NCI-H1105 (cell line): ENCODE measurements at places on chromosomes 12 and 14.

DNA sequence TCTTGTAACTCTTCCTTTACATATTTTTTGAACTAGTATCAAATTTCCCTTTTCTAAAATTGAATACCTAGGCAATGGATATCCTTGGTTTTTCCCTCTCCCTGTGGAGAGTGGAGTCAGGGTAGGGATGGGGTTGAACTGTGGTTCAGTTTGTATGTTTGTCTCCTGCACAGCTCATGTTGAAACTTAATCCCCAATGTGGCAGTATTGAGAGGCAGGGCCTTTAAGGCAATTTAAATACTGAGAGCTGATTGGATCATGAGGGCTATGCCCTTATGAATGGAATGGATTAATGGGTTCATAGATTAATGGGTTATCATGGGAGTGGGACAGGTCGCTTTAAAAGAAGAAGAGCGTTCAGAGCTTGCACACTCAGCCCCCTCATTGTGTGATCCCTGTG, 127.2 kb upstream of the RGS6 start:
- DNase-seq: no peak

- DNase-seq: no peak
Observed at GRCh38 chr12:3004655-3005565, 45.7 kb downstream of the TEAD4 start.

GRCh38 chr12:69996722-69997121, 171.7 kb downstream of the MYRFL start:
- DNase-seq: no peak

- no peak for DNase-seq
Observed at GRCh38 chr12:34289431-34290380, 267.4 kb downstream of the ALG10 start.

GRCh38 chr12:70711831-70712230, 74.6 kb upstream of the PTPRB start:
- DNase-seq: no peak

GRCh38 chr12:85574291-85574690, 261.9 kb downstream of the RASSF9 start:
- no peak for DNase-seq

DNA sequence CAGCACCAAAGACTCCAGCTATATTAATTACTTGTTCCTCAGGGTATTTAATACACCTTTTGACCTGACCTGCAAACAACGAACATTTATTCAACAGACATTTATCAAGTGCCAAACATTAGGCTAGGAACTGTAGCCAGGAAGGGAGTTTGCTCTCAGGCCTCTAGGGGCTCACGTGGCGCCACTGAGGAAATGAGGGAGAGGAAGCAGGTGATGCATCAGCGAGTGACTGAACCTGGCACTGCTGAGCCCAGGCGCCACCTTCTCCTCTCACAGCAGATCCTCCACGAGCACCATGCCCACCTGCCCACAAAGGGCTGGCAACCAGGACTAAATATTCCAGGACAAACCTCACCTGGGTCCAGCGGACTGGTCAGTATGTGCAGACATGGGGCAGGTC, 50.2 kb downstream of the SETD3 start:
- no peak for DNase-seq

DNA sequence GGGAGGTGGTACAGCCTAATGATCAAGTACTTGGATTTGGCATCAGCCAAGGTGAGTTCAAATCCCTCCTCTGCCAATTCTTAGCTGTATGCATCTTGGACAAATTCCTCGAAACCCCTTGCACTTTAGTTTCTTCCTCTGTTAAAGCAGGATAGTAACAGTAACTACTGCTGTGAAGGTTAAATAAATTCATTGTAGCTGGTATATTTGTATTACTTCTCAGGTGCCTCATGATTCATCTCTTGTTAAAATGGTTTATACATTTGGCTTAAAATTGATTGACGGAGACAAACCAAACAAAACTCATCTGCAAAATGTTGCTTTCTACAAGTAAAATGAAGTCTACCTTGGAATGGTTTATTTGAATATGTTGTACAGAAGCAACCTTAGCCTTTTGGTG, 2.3 kb upstream of the PTPRB start:
- no peak for DNase-seq

GRCh38 chr12:103494734-103495468, 867 bp downstream of the C12orf42 start:
- no peak for DNase-seq

- no peak for DNase-seq
Observed at GRCh38 chr14:32189811-32190210, 12.0 kb upstream of the RNU6-7 start.

GRCh38 chr12:23433121-23433520, 516.3 kb downstream of the SOX5 start:
- DNase-seq: no peak

DNA sequence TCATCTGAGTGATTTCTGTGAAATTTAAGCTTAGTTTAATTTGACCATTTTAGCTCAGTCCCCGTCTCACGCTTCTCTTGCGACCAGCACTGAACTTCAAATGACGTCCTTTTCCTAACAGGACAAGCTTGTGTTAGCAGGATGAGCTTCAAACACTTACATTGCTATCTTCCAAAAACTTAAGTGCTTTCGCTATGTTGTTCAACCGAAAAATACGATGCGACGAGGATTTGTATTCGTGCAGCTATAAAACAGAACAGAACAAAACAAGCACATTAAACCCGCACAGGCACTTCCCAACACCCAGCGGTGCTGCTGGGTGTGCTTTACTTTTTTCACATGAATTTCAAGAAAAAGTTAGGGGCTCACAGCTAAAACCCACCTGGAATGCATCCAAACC, 64.2 kb upstream of the DICER1 start:
- DNase-seq: no peak

DNA sequence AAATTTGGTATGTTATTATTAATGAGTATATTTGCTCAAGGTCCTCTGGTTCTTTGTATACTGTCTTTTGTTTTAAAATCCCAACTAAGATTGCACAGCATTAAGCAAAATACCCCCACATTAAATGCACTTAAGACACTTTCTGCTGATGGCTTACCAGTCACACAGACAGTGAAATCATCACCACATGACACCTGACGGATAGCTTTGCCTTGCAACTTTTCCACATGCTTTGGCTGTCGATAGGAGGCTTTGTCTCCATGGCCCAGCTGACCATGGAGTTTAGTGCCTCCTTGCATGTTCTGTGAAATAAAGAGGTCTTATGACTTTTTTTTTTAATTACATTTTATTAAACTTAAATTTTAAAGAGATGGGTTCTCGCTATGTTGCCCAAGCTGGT, 19.7 kb downstream of the NEK9 start:
- no peak for DNase-seq

DNA sequence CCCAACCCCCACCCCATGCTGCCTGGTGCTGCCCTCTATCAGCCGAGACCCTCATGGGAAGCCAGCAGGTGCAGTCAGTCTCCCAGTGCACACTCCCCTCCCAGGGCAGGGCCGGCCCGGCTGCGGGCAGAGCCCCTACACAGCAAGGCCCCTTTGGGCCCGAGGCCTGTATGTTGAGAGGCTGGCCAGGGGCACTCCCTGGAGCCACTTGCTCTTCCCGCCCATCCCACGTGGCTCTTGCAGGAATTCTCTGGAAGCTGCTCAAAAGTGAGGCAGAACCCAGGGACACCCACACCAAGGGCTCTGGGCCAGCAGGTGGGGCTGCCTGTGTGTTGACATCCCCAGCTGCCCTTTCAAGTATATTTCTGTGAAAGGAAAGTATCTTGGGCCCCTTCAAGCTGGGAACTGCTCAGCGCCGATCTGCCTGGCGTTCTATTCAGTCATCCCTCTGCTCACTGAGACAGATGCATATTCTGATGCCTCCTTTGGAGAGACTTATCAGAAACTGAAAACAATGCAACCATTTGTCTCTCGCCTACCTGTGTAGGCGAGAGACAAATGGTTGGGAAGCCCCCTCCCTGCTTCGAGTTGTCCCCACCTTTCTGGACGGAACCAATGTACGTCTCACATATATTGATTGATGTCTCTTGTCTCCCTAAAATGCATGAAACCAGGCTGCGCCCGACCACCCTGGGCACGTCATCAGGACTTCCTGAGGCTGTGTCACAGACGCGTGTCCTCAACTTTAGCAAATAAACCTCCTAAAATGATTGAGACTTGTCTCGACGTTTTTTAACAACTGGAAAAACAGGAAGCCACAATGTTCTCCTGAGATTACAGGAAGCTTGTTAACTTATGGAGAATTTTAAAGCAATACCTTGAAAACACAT, 6.0 kb downstream of the GPR132 start:
- no peak for DNase-seq

DNA sequence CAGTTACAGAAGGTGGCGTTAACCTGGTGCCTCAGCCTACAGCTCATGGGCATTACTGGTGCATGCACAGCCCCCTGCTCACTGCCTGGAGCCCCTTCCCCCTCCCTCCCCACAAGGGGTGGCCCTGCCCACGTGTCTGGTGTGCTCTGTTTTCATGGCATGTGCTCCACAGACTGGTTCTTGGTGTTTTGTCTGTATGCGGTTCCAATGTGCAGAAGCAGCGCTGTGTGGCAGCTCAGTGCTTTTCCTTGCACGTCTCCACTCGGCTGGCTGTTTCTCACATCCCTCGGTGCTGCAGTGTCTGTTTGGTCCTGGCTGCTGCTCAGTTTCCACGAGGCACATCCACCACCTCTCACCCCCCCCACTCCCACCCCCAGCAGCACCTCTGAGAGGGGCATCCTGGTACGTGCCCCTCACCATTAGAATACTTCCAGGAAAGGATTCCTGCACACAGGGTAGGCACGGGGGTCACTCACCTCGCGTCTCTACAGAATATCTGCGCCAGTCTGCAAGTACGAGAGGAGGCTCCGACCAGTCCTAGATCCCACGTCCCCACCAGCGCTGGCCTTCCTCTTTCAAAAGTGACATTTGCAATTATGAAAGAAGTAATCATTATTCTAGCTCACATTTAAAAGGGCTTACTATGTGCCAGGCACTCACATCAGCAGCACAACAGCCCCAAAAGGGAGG, 27.1 kb downstream of the DIO3 start:
- DNase-seq: no peak

DNA sequence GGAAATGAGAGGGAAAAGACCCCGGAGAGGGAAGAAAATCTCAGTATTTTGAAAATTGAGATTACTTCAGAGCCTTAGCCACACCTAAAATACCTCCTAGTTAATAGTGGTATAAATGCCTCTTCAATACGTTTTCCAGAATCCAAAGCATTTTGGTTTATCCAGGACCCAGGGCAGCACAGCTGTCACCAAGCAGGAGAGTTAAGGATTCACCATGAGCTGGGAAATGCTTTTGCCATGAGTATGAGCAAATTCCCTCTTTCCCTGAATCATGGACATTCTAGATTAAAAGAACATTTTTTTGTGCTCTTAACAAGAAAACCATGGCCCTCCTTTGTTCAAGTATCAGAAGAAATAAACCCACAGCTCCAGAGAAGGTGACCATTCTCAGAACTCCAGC, 21.8 kb upstream of the RTRAF start:
- DNase-seq: no peak

DNA sequence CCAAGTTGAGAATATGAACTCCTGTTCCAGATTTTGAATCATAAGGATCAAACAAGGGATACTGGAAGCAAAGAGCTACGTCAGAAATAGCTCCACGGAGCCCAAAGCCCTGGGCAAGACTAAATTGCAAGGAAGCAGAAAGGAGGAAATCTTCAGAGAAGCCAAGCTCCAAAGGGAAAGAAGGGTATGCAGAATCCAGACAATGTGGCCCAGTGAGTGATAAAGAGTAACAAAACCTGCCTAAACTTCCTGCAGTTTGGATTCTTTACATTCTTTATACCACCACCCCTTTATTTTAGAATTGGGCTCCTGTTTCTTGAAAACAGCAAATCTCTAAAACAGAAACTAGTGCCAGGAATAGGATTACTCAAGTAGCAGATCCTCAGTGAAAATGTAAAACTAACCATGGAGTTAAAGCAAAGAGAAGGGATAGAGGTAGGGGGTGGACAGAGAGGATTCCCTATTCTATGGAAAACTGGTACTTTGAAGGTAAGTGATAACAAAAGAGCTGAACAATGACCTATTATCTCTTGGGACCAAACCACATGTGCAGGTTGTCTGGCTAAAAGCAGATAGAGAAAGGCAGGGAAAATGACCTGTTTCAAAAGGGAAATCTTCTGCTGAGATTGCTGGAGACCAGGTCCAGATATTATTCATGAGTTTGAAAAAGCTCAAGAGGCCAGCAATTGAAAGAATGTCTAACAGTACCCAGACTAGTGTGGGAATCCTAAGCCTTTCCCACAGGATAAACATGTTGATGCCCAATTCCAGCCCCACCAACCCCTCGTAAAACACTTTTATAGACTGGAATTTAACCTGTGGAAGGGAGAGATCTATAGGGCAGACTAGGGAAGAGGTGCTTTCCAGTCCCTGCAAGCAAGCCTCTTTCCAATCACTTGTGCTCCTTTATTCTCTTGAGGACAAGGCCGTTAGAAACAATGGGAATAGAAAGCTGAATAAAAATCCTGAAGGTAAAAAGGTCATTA, 24.5 kb downstream of the MBIP start:
- DNase-seq: no peak

GRCh38 chr14:77303417-77304156, 17.1 kb downstream of the POMT2 start:
- DNase-seq: no peak

- no peak for DNase-seq
Observed at GRCh38 chr14:88299865-88300530, 23.1 kb downstream of the KCNK10 start.
